ENCODE measurements at places on chromosomes 7 and 10. TPM values are rescaled to one million over a fixed set of nuclear protein-coding genes. Genes with fewer than 3 reads are reported as not detected.

- DNase-seq = no peak
These were observed 3.8 kb upstream of the CLDN3 start for GRCh38 chr7:73773700-73774517.

- DNase-seq = no peak
These were observed 447.4 kb upstream of the PFKP start for GRCh38 chr10:2619916-2620315.

The C7orf57 gene
- total RNA-seq = 1.2 TPM

The MICU1 gene
- total RNA-seq = 34.4 TPM

The GSTO2 gene
- 1.7 TPM for total RNA-seq

GRCh38 chr10:74650613-74651012 lies 175.8 kb upstream of the KAT6B start:
- DNase-seq = no peak

- no peak for DNase-seq
These were observed 3.7 kb downstream of the TRIM56 start for GRCh38 chr7:101088858-101089529.

DNA sequence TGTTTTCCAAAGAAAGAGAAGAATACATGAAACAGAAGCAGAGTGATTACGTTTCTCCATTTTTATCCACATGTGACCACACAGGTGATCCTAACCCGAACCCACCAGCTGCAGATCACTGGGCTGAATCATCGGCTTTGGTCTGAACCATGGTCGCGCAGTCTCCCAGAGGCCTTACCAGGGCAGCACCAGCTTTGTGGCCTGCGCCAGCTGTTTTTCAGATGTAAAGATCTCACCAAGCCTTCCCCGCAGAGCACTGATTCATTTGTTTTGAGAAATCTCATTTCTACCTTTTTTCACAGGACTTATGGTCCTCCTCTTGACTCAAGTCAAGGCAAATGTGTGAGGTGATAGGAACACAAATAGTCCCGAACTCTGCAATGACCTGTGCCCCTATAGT lies 207.0 kb upstream of the PPP2R2D start:
- DNase-seq = no peak

DNA sequence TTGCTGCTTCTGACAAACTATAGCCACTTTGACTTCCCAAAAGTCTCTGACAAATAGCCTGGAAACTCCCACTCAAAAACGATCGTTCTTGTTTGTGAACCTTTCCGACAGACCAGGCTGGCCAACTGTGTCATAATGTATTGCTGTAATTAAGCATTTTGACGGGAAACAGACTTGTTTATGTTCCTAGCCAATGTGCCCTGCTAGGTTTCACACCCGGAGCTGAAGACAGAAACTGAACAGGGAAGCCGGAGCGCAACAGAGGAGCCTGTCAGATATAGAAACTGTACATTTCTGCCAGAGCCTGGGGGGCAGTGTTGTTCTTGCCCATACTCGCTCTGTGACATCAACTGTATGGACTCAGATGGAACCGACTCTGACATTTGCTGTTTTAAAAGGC lies 55.3 kb upstream of the C7orf33 start:
- peak; percentile 36 for DNase-seq

The GPR26 gene
- not detected for total RNA-seq

The DOCK4 gene
- 46.6 TPM for total RNA-seq

The CALHM3 gene
- total RNA-seq = not detected

DNA sequence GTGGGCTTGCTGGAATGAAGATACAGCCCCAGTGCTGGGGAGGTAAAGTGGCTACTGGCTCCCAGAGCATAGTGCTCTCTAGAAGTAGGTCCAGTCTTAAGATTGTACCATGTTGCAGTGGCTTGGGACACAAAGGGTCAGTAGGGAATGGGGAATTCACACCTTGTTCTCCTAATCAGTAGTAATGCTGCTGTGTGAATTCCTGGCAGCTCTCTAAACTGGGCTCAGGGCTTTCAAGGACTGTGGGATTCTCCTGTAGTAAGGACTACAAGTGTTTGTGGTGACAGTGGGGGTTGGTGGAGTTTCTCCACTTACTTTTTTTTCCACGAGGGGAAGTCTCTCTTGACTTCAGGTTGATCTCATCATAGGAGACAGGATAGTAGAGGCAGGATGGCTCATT lies 226.2 kb upstream of the TEX47 start:
- DNase-seq = no peak

DNA sequence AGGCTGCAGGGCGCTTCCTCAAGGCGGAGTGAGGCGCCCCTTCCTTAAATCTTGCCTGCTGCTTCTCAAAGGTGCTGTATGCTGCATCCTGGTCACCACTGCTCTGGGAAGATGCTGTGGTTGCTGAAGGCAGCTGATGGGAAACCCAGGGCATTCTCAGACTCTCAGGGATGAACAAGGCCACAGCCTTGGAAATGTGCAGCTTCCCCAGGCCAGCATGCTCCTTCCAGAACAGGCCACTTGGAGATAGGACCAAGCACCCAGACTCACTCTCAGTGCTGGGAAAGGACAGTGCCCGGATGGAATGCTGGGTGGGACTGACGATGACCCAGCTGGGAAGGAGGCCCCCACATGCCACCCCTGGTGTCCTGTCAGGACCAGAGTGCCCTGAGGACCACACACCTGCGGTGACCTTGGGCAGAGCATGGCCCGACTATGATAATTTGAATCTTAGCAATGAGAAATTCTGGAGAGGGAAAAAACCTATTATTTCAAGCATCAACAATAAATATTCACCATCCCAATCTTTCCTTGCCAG lies 235.5 kb downstream of the TNS3 start:
- DNase-seq = no peak

DNA sequence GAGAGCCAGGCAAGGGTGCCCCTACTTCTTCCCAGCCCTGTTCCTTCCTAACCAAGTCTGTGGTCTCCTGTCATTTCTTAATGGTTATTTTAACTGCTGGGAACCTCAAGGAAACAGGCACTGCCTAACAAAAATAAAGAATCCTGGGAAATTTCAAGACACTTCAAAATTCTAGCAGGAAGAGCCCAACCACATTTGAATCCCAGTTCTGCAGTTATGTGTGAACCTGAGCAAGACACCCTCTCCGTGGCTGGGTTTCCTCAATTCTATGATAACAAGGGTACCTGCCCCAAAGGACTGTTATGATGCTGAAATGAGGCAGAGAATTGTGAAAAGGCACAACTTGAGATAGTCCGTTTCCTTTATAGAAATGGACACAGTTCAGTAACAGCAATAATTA lies 36.2 kb upstream of the DUSP5 start:
- no peak for DNase-seq

The EPO gene
- not detected for total RNA-seq

The ZDHHC6 gene
- 36.3 TPM for total RNA-seq

The STX1A gene
- total RNA-seq = 51.6 TPM

The VWC2 gene
- under 0.01 TPM for total RNA-seq

The SPACDR gene
- total RNA-seq = 0.85 TPM
